ENCODE measurements at places on chromosomes 12 and 14.

GRCh38 chr14:65731933-65732506, 319.5 kb downstream of the FUT8 start:
- no peak for DNase-seq

GRCh38 chr14:73235531-73236155, 1.7 kb upstream of the PAPLN start:
- no peak for DNase-seq

- DNase-seq: no peak
These were observed 7.1 kb upstream of the TBX5 start for GRCh38 chr12:114412825-114413749.

DNA sequence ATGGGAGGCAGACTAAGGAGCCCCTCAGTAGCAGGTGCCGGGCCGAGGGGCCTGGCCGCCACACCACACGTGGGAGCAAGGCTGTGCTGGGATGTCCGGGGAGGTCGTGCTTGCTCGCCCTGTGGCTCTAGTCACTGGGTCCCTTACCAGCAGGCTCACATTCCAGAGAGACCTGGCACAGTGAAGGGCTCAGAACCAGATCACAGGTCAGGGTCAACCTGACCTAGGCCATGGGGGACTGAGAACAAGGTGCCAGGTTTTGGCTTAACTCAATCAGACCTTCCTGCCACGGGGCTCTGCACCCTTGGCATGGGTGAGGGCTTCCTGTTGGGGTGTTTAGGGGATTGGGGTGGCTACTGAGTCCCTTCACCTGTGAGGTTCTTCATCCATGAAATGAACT, 22.3 kb downstream of the DEGS2 start:
- no peak for DNase-seq

- no peak for DNase-seq
These were observed 31.9 kb downstream of the USP15 start for GRCh38 chr12:62291864-62292760.

Data from activated T-cell treated with anti-CD3 and anti-CD28 coated beads for 24 hours (primary cell).